ENCODE measurements at places on chromosomes 2 and 18.

DNA sequence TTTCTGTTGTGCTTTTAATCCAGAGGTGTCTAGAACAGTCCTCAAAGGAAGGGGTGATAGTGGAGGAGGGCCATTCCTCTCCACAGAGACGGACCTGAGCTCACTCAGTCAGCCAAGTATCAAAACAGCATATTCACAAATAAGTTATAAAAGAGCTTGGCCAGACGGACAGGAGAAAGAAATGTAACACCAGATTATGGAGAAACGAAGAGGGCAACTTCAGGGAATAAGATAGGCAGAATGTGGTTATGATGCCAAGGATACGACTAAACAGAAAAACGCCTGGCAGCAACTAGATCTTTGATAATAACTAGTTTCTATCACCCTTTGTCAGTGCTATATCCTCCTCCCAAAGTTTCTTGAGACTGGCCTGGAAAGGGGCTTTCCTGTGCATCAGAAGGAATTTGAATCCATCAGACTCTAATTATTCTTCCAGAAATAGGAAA lies 42.5 kb downstream of the MAP4K3 start:
- DNase-seq: no peak

DNA sequence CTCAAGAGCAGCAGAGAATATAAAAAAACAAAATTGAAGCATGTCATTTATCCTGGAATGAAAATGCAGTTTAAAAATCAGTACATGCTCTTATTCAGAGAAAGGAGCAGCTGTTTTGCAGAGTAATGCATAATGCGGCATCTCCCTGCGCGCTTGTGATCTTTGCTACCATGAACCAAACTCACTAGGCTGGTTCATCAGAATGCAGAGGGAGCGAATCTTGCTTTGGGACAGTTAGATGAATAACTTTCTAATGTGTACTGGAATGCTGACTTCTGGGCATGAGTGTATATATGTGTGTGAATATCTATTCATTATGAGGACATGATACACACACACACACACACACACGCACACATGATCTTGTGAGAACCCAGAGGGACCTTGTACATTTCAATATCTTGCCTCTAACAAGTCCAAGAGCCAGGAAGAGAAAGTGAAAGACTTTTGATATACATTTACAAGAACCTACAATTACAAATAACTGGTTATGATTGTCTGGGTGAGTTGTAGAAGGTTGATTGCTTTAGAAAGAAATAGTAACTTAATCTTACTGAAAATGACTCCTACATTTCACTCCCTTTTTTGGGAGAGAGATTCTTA lies 54.1 kb upstream of the THOC1 start:
- no peak for DNase-seq

GRCh38 chr2:48173141-48173540 lies 266.8 kb upstream of the FBXO11 start:
- peak; percentile 85 for DNase-seq

- DNase-seq: peak; percentile 59
These were observed 35.7 kb upstream of the CABLES1 start for GRCh38 chr18:23099621-23100020.

DNA sequence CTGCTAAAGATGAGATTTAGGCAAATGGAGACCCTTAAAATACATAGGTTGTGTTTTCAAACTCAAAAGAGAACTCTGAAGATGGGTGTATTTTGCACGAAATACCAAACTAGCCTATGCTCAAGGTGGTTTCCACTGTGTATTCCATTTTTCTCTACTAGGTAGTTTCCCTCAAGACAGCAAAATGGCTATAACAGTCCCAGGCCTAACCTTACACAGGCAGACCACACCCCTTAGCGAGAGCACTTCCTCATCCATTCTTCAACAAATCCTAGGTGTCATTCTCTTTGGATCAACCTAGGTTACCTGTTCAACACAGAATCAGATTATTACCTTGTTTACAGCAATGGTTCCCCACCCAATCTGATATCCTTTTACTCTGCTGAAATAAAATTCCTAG lies 42.6 kb downstream of the HNRNPLL start:
- DNase-seq: no peak

DNA sequence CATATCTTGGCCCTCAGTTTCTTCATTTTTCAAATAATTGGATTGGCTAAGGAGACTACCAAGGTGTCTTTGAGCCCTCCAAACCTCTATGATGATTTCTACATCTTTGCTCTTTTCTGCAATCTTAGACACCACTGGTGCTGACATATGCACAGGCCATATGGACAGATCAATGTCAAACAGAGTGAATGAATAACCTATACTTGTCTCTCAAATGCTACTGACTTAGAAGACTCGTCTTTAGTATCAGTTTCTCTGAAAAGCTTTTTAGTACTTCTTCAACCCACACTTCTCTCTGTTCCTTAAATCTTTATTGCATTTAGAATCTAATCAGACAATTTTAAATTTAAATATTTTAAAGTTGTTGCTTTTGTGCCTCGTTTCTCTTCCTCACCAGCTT lies 258.2 kb downstream of the LTBP1 start:
- DNase-seq: no peak

GRCh38 chr2:180905002-180905401 lies 75.4 kb upstream of the UBE2E3 start:
- no peak for DNase-seq

DNA sequence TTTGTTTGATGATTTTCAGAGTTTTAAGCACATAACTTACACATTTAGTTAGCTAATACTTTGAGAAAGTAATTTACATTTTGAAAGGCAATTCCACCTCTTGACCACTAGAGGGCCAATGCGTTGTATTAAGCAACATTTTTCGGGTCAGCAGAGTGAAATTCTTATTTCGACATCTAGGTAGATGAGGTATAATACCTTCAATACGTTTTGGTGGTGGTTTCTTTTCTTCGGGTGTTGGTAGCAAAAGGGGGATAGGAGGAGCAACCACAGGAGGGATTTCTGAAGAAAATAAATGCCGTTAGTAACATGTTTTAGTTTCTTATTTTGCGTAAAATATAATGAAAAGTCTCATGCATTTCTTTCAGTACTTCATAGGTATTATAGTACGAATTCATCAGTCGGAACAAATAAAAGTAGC lies 106.3 kb downstream of the TTN start:
- DNase-seq: peak; percentile 46

DNA sequence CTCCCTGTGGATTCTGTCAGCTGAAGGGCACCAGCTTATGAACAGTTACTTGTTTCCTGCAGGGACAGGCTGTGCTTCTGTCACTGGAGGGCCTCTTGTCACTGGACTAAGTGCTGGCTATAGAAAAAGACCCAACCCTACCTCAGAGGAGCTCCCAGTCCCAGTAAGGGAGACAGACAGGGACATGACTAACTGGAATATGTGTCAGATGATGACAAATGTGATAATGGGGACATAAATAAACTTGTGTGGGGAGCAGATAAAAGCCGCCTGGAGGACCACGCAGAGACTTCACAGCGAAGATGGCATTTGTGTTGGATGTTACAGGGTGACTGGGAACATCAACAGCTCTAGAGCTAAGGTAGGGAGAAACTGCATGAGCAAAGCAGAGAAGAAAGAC lies 95.0 kb downstream of the MAPRE2 start:
- DNase-seq: no peak

DNA sequence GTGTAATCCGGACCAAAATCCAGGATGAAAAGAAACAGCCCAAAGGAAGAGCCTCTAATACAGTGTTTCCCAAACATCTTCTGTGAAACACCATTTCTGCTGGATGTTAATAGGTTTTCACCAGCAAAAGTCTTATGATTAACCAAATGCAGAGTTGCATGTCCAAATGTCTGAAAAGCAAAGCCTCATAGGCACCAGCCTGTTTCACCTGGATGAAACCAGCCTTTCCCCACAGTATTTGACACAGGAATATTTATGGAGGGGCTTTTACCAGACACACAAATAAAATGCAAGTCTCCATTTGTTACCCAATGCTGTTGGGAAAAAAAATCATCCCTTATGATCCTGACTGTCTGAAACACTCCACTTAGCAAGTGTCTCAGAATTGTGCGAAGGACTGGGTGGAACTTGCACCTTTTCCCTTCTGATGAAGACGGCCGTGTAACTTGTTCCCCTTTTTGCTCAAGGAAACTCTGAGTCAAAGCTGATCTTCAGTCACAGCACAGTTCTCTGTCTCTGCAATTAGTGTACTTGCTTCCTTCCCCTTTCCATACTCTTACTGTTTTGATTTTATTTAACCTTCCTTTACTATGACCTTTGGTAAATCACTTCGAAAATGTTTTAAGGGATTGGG lies 70.3 kb upstream of the IL1R2 start:
- DNase-seq: no peak

DNA sequence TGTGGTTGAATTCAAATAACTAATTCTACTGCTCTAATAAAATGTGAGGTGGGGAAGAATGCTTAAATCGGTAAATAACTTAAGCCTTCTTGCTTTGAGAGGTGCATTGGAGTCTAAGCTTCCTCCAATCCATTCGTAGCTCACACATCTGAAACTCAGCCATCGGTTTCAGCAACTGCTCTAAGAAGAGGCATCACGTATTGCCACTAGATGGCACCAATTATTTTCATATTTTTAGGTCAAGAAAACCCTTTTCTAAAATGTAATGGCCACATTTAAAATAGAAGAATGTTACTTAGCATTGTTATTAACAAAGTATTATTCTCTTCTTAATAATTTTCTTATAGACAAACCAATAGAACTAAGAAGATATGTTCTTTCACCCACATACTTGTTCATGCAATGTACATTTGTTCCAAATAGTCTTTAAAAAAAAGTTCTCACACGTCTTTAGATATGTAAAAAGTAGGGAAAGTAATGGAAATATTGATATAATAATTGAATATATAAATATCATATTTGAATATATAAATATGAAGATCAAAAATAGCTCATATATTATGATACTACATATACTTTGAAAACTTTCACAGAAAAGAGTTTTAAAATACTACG lies 229.8 kb downstream of the CCDC178 start:
- peak; percentile 49 for DNase-seq

DNA sequence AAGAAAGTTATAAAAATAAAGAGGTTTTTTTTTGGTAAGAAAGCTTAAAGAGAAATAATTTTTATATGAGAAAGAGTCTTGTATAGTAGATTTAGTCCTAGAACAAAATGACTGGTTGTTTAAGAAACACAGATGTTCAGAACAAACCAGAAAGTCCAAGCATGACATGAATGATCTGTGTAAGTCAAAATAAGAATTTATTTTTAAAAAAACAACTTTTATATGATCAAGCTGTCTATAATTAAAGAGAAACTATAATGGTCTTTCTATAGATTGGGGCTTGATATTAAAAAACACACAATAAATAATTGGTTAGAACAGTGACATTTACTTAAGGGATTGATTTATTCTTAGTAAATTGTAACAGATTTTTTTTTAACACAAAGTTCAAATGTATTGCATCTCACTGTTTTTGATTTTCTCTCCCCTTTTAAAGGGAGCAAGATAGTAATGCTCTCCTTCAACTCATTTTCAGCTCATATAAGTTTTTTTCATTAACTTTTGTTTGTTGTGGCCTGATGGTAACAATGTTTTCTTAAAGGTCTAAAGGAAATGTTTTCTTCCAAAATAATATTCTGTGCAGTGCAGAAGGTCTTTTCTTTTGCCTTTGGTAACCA lies 1256.8 kb downstream of the LRP1B start:
- no peak for DNase-seq

GRCh38 chr2:128986026-128986715 lies 667.5 kb upstream of the HS6ST1 start:
- peak; percentile 36 for DNase-seq

DNA sequence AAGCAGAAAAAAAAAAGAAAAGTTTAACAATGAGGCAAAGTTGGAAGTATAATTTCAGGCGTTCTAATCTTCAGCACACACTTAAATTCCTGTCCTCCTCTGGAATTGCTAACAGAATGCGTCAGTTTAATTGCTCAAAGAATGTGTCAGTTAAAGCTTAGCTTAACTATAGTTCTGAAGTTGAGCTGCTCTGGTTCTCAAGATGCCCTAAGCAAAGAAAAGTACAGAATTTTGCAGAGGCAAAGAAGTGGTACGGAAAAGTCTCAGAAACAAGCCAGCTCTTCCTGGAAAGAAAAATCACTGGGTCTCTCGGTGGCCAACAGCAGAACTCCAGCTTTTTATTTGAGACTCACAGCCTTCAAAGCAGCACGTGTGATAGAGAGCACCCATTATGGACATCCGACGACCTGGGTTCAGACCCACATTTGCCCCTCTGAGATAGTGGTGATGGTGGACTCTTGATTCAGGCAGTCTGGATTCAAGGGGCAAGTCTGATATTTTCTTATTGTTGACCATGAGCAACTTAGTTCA lies 22.2 kb upstream of the MYO3B start:
- DNase-seq: no peak

GRCh38 chr2:203688798-203689197 lies 17.6 kb upstream of the CD28 start:
- peak; percentile 25 for DNase-seq

- peak; percentile 46 for DNase-seq
These were observed 376.3 kb upstream of the UBE2E3 start for GRCh38 chr2:180604077-180604476.

- DNase-seq: no peak
These were observed 18.6 kb upstream of the CNDP1 start for GRCh38 chr18:74515620-74516231.

GRCh38 chr2:31331156-31331555 lies 83.4 kb downstream of the XDH start:
- DNase-seq: no peak

GRCh38 chr18:59155153-59155552 lies 15.5 kb downstream of the SEC11C start:
- DNase-seq: peak; percentile 6

GRCh38 chr2:231467016-231467545 lies 2.8 kb upstream of the NCL start:
- no peak for DNase-seq

GRCh38 chr2:117718048-117718447 lies 96.4 kb upstream of the DDX18 start:
- no peak for DNase-seq

DNA sequence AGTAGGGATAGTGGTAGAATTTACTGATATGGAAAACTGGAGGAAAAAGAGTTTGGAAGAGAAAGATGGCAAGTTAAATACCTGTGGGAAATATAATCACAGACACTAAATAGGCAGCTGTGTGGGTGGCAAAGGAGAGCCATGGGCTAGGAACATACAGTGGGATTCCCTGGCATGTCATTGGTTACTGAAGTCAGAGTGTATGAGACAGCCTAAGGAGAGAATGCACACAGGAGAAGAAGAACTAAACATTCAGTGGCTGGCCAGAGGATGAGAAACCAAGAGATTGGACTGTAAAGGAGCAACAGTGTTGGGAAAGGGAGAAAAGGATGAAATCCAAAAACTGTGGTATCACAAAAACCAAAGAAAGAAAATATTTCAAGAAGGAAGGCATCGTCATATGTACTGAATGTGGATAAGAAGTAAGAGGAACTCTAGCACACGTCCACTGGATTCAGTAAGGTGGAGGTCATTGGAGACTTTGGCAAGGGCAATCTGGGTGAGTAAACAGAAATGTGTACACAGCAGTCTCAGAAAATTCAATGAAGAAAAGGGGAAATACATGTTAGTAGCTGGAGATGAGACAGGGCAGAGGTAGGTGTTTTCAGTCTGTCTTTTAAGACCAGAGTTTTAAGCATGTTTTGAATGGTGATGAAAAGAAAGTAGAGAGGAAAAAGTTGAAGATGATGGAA lies 83.3 kb downstream of the SPIRE1 start:
- no peak for DNase-seq
